CD4-positive, alpha-beta T cell treated with Interferon gamma for 1 hour (primary cell): ENCODE measurements at places on chromosomes 6 and 20.
A peak's percentile ranks its signal among the peaks of the same experiment; 100 is the strongest.

DNA sequence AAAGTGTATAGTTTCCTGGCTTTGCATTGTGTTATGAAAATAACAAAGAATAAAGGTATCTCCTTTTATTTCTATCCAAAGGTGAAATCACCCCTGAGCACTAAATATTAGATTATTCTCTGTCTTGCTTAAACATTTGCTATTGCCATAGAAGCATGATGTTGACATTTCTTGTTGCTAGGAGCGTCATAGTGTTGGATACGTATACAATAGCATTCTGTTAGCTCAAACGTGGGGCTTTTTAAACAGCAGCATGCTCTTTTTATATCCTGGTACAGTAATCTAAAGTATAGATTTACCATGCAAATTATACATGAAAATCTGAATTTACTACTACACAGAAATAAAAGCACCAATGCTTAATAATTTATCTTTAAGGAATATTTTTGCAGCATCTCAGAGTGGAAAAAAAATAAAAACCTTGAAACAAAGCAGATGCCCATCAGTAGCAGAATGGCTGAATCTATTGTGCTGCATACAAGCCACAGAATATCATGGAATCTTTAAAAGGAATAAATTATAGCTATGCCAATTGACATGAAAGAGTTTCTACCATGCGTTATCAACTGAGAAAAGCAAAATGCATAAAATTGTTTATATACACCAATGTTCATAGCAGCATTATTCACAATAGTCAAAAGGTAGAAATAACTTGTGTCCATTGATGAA lies 9.6 kb upstream of the HSF2 start:
- DNase-seq = no peak

- DNase-seq = no peak
These were observed 43.1 kb downstream of the PTCHD4 start for GRCh38 chr6:48067886-48068277.

GRCh38 chr6:147903931-147904330 lies 395.4 kb downstream of the SAMD5 start:
- no peak for DNase-seq

GRCh38 chr6:160995271-160995670 lies 3.7 kb downstream of the MAP3K4 start:
- no peak for DNase-seq

DNA sequence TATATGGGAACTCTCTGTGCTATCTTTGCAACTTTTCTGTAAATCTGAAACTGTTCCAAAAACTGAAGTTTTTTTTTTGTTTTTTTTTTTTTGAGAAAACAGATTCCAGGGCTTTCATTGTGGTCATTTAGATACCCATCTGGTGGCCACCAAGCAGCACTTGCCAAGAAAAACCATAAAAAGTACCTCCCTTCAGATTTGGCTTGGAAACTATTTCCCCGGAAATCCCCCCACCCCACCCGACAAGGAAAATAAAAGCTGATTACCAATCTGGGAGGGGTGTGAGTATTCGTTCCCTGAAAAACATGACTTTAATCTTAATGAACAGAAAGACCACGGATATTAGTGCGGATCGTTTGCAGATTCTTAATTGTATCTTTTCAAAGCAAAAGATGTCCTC lies 1.9 kb downstream of the NFATC2 start:
- no peak for DNase-seq

GRCh38 chr20:50195524-50196120 lies 5.0 kb downstream of the CEBPB start:
- DNase-seq = no peak

DNA sequence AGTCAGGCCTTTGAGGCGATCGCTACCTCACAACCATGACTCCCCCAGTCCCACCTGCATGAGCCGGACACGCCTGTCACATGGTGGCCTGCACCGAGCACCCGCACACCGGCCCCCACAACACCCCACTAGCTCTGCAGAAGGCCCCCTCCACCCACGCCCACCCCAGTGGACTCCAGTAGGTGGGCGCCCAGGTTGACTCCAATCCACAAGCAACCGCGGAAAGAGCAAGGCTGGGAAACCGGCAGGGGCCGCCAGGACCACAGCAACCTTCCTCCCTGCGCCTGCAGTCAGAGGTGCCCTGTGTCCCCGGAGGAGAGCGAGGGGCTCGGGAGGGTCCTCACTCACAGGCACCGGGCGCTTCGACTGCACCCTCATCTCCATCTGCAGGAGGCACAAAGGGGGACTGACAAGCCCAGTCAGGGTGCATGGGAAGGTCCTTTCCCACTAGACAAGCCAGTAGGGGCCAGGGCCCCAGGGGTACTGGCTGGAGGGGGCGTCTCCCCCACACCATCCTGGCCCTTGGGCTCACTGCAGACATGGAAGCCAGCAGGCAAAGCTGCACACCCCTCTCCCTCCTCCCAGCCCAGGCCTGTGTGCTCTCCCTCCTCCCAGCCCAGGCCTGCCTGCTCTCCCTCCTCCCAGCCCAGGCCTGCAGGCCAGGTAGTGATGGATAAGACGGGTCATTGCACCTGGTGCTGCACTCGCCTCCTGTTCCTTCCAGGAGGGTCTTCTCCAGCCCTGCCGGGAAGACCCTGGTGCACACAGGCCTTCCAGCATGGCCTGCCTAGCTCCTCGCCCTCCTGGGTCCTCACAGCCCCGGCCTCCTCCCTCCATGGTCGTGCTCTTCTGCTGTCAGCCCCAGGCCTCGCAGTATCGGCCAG lies 137.2 kb downstream of the DLL1 start:
- DNase-seq = no peak

- no peak for DNase-seq
These were observed 246.6 kb upstream of the ID4 start for GRCh38 chr6:19590501-19591131.

DNA sequence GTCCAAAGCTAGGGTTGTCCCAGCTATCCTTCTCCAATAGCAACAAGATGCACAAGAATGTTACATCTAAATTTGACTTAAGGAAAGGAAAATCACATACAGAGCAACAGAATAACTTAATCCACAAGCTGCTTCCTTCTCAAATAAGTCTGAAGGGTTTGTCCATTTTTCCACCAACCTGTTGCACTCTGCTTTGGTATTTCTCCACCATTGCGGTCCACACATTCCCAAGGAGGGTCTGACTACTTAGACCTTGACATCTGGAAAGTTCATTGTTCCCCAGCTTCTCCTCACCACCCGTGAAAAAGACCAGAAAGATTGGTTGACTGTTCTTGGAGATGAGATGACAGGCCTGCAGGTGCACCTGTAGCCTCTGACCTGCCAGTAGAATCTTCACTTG lies 72.5 kb downstream of the PDSS2 start:
- no peak for DNase-seq

- no peak for DNase-seq
These were observed 18.0 kb upstream of the BRPF3 start for GRCh38 chr6:36178544-36178943.

GRCh38 chr6:21354805-21355238 lies 238.7 kb upstream of the SOX4 start:
- DNase-seq = no peak

DNA sequence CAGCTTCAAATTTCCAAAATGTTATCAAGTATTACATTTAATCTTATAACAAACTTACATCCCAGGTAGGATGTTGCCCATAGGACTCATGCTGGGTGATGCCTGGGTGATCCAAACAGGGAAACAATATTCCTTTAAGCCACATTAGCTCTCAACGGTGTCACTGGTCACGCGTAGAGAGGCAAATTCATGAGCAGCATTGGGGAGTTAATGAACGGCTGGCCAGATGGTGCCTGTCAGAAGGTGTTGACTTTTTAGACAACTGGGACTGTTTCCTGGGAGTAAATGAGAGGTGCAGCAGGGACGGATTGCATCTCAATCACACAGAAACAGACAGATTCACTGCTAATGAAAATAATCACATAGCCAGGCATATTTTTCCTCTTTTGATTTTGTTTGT lies 83.3 kb upstream of the ID4 start:
- DNase-seq = no peak

DNA sequence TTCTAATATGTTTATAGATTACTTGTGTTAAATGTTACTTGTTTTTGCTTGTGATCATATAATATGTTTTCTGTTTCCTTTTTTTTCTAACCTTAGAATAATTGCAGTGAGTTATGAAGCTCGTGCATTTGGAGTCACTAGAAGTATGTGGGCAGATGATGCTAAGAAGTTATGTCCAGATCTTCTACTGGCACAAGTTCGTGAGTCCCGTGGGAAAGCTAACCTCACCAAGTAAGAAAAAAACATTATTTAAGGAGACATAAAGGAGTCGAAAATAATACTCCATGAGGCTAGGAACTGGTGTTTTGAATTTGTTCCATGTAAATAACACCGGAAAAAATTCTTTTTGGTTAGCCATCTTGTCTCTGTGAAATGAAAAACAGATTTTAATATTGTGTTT lies 6.9 kb downstream of the POLH start:
- DNase-seq = no peak

- DNase-seq = no peak
These were observed 104.5 kb downstream of the ADAT2 start for GRCh38 chr6:143346004-143346403.

DNA sequence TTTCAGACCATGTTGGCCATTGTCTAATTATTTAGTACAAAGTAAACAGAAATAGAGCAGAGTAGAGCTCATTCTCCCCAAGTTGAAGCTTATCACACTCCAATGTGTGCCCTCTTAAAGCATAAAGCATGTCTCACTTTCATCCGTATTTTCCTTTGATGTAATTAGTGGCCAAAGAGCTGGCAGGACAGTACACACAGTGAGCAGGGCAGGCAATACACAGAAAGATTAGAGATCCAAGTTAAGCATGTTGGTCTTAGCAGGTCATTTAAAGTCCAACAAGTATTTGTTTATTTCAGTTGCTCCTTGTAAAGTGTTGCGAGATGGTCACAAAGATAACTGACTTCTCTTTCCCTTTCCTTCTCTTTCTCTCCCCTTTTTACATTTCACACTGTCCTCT lies 47.2 kb downstream of the RFX6 start:
- DNase-seq = no peak

DNA sequence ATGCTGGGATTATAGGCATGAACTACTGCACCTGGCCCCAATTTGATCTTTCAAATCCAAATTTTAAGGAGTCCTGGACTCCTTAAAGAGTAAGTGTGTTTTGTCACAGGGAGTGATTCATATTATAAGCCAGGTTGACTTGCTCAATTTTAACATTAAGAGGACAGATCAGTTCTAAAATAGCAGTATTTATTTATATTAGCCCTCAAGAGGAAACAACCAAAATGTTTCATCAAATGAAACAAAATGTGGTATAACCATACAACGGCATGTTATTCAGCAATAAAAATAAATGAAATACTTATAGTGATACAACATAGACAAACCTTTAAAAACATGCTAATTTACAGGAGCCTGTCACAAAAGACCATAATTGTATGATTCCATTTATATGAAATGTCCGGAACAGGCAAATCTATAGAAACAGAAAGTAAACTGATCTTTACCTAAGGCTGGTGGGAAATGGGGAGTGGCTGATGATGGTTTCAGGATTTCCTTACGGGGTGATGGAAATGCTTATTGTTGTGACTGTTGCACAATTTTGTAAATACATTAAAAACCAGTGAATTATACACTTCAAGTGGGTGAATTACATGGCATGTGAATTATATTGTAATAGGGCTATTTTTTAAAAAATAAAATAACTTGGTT lies 637.4 kb downstream of the MMUT start:
- DNase-seq = no peak

DNA sequence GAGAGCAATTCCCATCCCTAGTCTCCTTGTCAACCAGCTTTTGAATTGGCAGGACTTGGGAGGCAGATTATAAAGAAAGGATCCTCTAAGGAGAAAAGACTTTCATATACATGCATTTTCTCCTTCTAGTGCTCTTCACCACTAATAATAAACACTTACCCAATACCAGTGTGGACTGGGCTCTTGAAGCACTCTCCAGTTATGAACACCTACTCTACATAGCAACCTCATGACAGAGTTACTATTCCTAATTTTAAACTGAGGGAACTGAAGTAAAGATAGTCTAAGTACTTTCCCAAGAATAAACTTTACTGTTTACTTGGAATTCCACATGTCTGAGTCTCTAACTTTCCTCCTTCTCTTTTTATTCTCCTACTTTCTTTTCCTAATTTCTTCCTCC lies 4.8 kb downstream of the COL9A1 start:
- DNase-seq = no peak

DNA sequence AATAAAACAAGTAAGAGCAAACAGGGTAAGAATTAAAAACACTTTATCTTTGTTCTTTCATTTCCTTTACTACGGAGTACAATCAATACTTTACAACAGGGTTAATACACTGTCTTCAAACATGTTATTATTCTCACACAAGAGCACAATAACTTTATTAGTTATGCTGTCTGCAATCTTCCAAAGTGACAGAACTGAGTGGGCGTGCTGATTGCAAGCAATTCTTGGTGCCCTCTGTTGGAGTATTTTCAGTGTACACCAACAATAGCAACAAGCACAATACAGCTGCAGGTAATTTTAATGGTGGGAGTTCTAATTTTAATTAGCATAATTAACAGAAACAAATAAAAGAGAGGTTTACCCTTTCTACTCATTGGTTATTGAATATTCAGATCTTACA lies 33.9 kb upstream of the PTPRK start:
- DNase-seq = no peak

DNA sequence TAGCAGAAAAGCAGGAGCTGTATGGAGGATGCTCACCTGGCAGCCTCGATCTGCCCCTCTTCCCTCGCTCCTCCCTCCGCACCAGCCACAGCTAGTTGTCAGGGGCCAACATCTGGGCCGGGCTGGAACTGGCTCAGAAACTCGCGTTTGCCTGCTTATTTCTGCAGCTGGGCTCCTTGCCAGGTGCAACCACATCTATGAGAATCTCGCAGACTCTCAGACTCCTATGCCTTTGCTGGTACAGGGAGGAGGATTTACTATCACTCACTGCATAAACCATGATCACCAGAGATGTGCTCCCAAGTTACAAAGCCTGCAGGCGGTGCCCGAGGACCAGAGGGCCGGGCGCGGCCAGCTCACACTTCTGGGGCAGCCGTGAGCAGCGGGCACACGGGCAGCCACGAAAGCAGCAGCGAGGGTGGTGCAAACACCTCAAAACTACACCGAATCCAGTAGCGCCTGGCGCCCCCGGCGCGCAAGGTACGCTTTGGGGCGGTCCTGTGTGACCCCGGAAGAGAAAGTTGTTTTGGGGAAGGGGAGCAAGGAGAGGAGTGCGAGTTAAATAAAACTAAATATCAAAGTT lies 577 bp upstream of the LRRC1 start:
- DNase-seq = peak; percentile 45
